Right forelimb (tissue), 1 donor: ENCODE measurements at places on chromosomes 6 and 20.

- no peak for DNase-seq
Observed at GRCh38 chr6:32764048-32764447, 716 bp upstream of the HLA-DQB2 start.

GRCh38 chr6:72250664-72251063 is 364.3 kb downstream of the RIMS1 start:
- DNase-seq = no peak

DNA sequence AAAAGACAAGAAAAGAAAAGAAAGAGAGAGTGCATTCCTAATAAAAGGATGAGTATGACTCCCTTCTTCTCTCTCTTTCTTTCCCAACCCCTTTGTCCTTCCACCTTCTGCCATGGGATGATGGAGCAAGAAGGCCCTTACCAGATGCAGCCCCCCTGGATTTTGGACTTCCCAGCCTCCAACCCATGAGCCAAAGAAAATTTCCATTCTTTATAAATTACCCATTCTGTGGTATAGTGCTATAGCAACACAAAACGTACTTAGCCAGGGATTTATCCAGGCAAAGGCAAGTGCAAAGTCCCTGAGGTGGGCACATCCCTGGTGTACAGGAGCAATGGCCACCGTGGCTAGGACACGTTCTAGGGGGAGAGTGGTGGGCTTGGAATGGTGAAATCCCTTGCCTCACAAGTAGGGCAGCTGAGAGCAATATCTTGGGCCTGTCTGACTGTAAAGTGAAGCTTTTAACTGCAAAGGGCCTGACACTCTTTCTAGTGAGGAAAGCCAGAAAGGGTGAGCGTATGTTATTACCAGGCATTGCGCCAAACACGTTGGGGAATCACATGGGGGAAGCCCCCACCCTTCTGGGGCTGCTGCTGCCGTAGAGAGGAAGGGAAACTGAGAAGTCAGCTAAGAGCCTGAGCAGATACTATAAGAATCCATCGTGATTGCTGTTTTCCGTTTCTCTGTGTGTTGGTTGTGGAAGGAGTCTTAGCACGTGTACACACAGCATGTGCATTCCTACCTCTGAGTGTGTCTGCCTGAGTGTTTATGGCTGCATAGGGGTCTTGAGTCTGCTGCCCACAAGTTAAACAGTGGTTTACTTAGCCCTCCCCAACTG is 50.7 kb upstream of the SIRPA start:
- no peak for DNase-seq

GRCh38 chr20:12395353-12395752 is 477.7 kb downstream of the BTBD3 start:
- DNase-seq = no peak

GRCh38 chr6:132592855-132593254 is 3.3 kb upstream of the TAAR5 start:
- no peak for DNase-seq

GRCh38 chr20:51799401-51799860 is 2.9 kb downstream of the SALL4 start:
- DNase-seq = no peak

GRCh38 chr6:1295420-1295819 is 16.5 kb upstream of the FOXQ1 start:
- DNase-seq = no peak

DNA sequence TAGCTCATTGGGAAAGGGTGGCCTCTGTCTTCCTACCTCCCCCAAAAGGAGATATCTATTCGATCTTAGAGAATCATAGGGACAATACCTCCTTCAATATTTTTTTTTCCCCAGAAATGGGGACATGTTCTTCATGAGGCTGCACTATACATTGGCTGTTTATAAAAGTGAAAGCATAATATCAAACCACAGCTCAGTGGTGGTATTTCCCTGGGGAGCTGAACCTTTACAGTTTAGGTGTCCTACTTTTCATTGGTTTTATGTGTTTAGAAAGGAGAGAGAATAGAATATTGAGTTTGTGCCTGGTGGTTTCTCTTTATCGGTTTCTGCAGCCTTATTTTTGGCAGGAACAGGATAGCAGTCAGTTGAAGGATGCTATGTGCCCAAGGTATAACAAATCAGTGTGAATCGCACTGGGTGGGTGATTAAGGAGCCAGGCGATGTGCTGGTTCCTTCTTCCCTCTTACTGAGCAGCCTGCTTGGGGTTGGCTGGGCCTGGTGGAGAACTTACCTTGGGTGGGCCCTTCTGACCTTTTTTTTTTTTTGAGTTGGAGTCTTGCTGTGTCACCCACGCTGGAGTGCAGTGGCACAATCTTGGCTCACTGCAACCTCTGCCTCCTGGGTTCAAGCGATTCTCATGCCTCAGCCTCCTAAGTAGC is 25.2 kb downstream of the UST start:
- DNase-seq = no peak

DNA sequence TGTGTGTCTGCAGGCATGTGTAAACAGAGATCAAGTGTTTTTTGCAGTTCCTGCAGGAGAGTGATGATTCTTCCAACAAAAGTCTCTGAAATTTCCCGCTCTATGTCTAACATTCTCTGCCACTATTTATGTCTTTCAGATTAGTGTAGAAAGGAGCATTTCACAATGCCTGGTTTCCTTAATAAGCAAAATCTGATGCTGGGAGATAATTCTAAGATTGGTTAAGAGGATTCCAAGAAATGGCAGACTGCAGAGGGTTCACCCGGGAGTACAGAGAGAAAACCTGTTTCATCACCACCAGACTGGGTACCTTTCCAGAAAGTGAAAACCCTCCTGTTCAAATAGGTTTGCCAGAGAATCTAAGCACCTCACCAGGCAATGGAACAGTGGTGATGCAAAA is 62.7 kb downstream of the FOXC1 start:
- no peak for DNase-seq

GRCh38 chr6:138092686-138093085 is 14.5 kb downstream of the PERP start:
- no peak for DNase-seq

DNA sequence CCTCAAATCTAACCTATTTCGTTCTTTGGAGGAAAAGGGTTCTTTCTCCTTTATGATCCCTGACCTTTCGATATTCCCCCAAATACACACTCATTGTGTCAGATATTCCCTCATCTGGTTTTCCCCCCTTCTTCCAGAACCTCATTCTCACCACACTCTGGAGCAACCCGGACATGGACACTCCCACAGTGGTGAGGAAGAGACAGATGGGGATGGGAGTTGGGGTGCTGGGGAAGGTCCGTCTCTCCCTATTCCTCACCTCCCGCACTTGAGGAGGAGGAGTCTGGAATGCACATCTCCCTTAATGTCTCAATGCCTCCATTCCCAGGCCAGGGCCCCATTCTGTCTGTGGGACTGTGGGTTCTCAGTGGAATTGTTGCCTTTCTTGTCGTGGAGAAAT is 1.3 kb downstream of the SLC39A7 start:
- DNase-seq = peak; percentile 25

GRCh38 chr20:64211874-64212658 is 43.5 kb upstream of the PCMTD2 start:
- no peak for DNase-seq

DNA sequence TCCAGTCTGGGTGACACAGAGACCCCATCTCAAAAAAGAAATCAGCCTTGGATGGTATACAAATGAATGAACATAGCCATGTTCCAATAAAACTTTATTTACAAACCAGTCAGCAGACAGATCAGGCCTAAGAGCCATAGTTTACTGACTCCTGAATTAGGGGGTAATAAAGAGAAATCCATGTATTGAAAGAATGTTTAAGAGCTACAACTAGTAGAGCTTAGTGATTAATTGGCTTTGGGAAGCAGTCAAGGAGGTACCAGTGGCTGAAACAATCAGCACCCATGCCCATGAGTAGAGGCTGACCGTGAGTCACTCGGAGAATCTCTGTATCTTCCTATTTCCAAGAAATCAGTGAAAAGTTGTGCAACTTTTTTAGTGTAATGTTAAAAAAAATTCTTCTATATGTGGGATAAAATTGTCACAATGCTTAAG is 223.6 kb upstream of the RREB1 start:
- no peak for DNase-seq

GRCh38 chr6:50681213-50681824 is 32.0 kb upstream of the TFAP2D start:
- DNase-seq = no peak

DNA sequence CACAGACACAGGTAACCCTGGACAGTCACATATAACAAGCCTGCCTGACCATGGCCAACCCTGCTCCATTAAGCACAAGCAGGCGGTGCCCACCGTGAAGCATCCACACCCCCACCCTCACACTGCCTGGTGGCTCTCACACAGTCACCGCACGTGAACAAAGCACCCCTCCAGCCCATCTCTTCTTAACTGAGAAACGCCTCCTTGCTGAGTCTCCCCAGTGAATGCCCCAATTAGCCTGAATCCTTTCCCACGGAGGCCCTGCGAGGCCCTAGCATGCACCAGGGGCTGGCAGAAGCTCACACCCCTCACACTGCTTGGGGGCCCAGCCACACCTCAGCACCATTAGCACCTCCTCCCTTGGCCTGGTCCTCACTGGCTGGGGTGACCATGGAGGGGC is 72.3 kb downstream of the GRM4 start:
- DNase-seq = no peak

DNA sequence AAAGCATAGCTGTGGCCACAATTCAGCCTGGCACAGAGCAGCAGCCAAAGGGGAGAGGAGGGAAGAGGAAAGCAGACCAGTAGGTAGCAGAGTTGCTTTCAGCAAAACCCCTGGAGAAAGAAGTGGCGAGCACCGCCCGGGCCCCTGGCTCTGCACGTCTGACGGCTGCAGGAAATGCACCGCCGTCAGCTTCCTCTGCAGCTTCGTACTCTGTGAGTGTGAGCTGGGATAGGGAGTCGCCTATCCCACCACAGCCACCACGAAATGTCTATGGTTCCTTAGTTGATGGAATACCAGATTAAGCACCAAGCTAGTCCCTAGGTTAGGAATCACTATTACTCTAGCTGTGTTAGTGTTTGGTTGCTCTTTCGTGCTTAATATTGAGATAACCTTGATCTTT is 79.9 kb upstream of the NAA20 start:
- no peak for DNase-seq

DNA sequence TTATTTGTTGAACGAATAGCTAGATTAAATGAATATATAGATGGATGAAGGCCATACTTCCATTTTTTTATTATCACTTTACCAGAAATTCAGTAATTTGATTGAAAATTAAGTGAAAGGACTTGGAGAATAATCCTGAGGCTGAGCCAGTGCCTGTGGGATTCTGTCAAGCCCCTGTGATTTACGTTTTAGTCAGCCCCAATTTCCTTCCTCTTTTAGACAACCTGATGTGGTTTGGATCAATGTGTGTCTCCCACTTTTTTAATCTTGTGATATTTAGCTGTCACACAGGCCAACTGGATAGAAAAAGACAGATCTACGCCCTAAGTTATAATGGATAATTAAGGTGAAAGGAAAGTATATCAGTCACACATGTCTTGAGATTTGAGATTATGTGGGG is 188.8 kb downstream of the EDN1 start:
- DNase-seq = no peak

DNA sequence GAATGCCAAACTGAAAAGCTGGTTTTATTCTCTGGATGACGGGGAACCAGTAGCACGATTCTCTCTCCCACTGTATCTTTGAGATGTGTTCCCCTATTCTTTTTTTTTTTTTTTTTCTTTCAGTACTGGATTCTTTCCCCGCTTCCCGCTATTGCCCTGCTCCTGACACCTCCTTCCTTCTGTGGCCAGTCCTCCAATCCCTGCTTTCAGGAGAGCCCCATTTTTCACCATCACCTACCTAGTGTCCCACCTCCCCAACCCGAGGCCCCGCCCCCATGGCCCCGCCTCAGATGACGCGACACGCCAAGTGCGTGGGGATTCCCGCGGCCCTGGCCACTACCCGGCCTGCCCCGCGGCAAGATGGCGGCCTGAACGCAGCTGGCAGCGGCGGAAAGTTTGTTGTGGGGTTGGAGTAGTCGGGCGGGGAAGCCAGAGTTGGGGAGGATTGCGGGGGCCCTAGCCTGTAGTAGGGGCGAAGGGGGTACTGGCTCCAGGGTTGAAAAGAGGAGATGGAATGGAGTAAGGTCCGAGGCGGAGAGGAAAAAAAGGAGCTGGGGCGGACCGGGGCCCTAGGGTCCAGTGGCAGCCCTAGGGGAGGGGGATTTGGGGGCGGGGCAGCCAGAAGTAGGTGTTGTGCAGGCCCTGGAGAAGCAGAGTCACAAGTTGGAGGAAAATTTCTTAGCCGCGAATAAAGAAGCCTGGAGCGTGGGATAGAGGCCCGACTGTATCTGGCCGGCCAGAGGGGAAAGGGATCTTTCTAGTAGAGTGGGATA is at the start of gene TJAP1:
Gene TJAP1 (plus strand): TSS at position 336 of the 773 bp plus-strand sequence. CDS start 21,432 bp downstream, outside the sequence.
- DNase-seq = peak; percentile 98

GRCh38 chr6:40274058-40274457 is 313.1 kb downstream of the LRFN2 start:
- no peak for DNase-seq

DNA sequence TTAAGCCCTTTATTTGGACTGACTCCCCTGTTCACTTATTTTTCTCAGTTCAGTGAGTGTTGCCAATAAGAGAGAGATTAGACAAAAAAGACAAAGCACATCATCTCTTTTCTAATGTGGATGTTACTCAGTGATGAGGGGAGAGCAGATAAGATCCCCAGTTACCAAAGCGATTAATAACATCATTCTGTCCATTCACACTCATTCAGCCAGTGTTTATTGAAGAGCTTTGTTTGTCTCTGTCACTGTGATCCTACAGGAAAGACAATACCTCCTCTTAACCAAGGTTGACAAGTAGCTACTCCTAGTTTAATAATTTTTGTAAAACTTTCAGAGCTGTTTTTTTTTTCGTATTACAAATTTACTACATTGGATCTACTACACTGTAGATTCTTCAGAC is 163.0 kb downstream of the EYA4 start:
- DNase-seq = no peak

GRCh38 chr6:145025488-145025887 is 709.8 kb downstream of the EPM2A start:
- no peak for DNase-seq

GRCh38 chr6:151664390-151664789 is 143.1 kb upstream of the ESR1 start:
- DNase-seq = no peak

DNA sequence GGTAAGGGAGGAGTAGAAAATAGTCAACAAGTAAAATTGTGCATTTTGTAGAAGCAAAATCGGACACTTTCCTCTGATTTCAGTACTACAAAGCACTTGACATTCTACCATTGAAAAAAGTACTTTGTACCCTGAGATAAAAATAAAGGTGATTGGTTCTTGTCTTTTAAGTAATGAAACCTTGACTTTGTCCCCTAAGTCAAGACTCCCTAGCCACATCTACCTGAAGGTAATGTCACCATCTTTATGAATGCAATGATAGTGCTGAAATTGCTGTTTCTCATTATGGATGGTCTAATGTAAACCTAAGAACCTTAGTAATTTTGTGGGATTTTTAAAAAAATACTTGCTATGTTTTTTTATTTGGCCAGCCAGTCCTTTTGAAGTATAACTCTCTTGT is 2.4 kb upstream of the MAN1A1 start:
- DNase-seq = no peak

DNA sequence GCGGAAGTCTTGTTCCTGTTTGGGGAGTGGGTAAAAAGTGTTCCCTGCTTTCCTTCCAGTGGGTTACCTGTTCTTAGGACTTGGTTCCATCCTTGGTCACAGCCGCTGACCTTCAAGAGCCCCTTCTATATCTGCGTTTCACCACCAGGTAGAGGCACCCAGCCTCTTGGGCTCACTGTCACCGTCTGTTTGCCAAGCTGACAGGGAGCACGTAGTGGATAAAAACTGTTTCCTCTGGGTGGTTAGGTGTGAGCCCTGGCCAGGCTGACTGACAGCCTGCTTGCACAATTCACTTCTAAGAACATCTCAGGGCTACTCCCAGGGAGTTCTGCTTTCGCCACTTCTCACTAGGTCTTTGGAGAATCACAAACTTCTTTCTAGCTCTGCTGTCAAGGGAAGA is 1.8 kb upstream of the JPH2 start:
- DNase-seq = no peak
